ENCODE measurements at places on chromosomes 16 and 17. TPM values are rescaled to one million over a fixed set of nuclear protein-coding genes. Genes with fewer than 3 reads are reported as not detected.

ZNF423 gene
- 0.11 TPM for total RNA-seq

RBFOX1 gene
- total RNA-seq, result not detected

GLTPD2 gene
- total RNA-seq, result not detected

WWP2 gene
- 24.4 TPM for total RNA-seq

CHP2 gene
- not detected for total RNA-seq

WFDC1 gene
- not detected for total RNA-seq

LGALS9C gene
- total RNA-seq, result not detected

KRT33A gene
- total RNA-seq, result not detected

ENPP7 gene
- total RNA-seq, result not detected

C17orf100 gene
- total RNA-seq, result 3.3 TPM

BCAR1 gene
- 86.6 TPM for total RNA-seq

IRF8 gene
- 0.49 TPM for total RNA-seq

NHLRC4 gene
- 0.25 TPM for total RNA-seq

SLC47A2 gene
- 0.27 TPM for total RNA-seq

AGRP gene
- total RNA-seq, result not detected

CD79B gene
- total RNA-seq, result not detected

SLC5A11 gene
- total RNA-seq, result 0.40 TPM

ADAD2 gene
- total RNA-seq, result not detected

SSTR5 gene
- 0.25 TPM for total RNA-seq

TNS4 gene
- 101 TPM for total RNA-seq

VMO1 gene
- 1.5 TPM for total RNA-seq

IGSF6 gene
- total RNA-seq, result not detected

KRTAP3-1 gene
- total RNA-seq, result not detected

HELZ gene
- total RNA-seq, result 9.3 TPM

SDR42E2 gene
- total RNA-seq, result not detected

KRT16 gene
- total RNA-seq, result 1.1 TPM

CMTM2 gene
- not detected for total RNA-seq

TBC1D3H gene
- not detected for total RNA-seq

CRHR1 gene
- total RNA-seq, result not detected

BICDL2 gene
- total RNA-seq, result not detected

TLCD3B gene
- 0.48 TPM for total RNA-seq

TAT gene
- 0.06 TPM for total RNA-seq

IGFBP4 gene
- 2,025 TPM for total RNA-seq

KRTAP16-1 gene
- not detected for total RNA-seq

QRICH2 gene
- 0.65 TPM for total RNA-seq

YPEL3 gene
- 9.6 TPM for total RNA-seq

SLC5A10 gene
- total RNA-seq, result 0.18 TPM

EVI2A gene
- not detected for total RNA-seq

LAT gene
- 4.4 TPM for total RNA-seq
